ENCODE measurements at places on chromosomes 1 and 21.
A peak's percentile ranks its signal among the peaks of the same experiment; 100 is the strongest.

DNA sequence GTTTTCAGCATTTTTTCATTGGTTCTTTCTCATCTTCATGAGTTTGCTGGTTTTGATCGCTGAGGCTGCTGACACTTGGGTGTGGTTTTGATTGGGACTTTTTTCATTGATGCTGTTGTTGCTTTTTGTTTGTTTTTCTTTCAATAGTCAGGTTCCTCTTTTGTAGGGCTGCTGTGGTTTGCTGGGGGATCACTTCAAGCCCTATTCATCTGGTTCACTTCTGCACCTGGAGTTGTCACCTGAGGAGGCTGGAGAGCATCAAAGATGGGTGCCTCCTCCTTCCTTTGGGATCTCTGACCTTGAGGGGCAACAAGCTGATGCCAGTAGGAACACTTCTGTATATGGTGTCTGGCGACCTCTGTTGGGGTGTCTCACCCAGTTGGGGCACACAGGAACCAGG lies 1279.9 kb upstream of the TMPRSS15 start:
- DNase-seq: no peak

GRCh38 chr1:225973158-225973557 lies 26.0 kb downstream of the SDE2 start:
- no peak for DNase-seq

GRCh38 chr1:153536671-153537375 lies 1.0 kb upstream of the S100A6 start:
- no peak for DNase-seq

GRCh38 chr1:161176468-161177111 lies 717 bp downstream of the B4GALT3 start:
- no peak for DNase-seq

DNA sequence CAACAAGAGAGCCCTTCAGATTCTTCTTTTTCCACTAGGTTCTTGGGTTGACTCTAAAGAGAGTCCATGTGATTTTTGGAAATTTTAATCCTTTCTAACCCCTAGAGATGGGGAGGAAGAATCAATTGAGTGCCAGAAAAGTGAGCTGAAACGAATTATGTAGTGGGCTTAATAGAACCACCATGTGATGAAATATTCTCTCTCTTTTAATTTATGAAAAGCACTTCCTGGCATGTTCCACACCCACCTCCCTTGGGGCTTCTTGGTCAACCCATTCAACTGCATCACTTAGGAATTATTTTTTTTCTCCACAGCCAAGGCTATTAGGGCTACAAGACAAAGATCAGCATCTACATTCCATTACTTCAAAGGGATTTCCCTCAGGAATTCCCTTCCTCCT lies 79.6 kb downstream of the ZC3H11B start:
- no peak for DNase-seq

- DNase-seq: no peak
These were observed 8.1 kb downstream of the PRXL2B start for GRCh38 chr1:2594641-2595131.

GRCh38 chr1:243374412-243374811 lies 118.6 kb downstream of the SDCCAG8 start:
- no peak for DNase-seq

DNA sequence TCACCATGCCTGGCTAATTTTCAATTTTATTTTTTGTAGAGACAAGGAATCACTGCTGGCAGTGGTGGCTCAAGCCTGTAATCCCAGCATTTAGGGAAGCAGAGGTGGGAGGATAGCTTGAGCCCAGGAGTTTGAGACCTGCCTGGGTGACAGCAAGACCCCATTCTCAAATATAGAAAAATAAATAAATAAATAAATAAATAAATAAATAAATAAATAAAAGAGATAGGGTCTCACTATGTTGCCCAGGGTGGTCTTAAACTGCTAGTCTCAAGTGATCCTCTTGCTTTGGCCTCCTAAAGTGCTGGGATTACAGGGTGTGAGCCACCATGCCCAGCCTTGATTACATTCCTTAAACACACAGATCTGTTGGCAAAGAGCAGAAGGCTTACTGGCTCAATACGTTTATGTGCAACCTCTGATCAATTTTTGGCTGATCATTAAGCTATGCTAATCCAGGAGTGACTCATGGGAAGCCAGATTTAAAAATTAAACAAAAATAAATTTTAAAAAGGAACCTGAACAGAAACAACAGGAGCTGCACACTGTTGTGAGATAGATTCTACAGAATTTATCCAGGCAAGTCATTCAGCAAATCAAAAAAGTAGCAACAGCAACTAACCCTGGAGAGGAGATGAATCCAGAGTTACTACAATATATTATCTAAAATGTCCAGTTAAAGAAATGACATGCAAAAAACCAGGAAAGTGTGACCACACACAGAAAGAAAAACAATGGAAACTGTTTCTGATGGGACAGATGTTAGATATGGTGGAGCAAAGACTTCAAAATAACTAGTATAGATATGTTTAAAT lies 79.4 kb downstream of the RPE65 start:
- DNase-seq: no peak

GRCh38 chr1:53622531-53622930 lies 116.4 kb downstream of the GLIS1 start:
- no peak for DNase-seq

- no peak for DNase-seq
These were observed 7.9 kb upstream of the GNPAT start for GRCh38 chr1:231232870-231233734.

DNA sequence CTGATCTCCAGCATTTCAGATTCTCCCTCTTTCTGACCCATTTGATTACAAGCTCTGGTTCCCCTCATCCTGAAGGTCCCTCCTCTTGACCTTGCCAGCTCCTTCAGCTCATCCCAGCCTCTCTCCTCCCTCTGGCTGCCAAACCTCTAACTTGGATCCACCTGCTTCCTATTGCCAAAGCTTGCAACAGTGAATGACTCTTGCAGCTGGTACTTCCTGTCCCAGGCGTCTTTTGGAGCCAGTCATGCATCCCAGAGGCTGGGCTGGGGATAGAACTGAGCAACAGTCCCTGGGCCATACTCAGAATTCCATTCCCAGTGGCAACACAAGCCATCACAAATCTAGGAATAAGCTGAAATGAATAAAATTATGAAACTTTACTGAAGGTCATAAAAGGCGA lies 27.7 kb upstream of the SPOCD1 start:
- peak; percentile 21 for DNase-seq

- DNase-seq: peak; percentile 80
These were observed 102.4 kb upstream of the SERBP1 start for GRCh38 chr1:67532452-67533216.

DNA sequence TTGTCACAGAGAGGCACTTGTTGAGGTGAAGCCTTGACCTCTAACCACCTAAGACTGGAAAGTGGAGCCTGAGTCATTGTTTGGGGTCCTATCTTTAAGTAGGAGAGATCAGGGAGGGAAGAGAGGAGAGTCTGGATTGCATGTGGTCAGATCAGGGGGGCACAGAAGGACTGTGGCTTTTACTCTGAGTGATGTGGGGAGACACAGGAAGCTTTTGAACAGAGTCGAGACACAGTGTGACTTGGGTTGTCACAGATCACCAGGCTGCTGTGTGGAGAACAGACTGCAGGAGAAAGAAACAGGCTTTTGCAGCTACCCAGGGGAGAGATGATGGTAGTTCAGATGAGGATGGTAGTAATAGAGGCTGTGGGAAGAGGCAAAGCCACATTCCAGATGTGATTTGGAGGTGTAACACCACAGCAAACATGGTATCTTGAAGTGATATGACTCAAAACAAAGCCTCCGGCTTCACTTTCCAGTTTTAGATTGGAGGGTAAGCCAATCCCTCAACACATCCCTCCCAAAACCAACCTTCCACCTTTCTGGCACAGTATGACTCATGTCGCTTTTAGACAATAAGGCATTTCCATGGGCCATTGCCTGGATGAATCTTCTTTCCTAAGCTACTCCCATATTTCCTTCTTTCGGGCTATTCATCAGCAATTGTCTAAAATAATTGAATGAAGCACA lies 125.8 kb upstream of the SLC44A3 start:
- no peak for DNase-seq

Data from NAMALWA (cell line).